Ovary (tissue), 10 donors: ENCODE measurements at places on chromosomes 1 and 21.

- DNase-seq, result no peak
Measured at GRCh38 chr1:2106659-2107405, 56.6 kb downstream of the PRKCZ start.

DNA sequence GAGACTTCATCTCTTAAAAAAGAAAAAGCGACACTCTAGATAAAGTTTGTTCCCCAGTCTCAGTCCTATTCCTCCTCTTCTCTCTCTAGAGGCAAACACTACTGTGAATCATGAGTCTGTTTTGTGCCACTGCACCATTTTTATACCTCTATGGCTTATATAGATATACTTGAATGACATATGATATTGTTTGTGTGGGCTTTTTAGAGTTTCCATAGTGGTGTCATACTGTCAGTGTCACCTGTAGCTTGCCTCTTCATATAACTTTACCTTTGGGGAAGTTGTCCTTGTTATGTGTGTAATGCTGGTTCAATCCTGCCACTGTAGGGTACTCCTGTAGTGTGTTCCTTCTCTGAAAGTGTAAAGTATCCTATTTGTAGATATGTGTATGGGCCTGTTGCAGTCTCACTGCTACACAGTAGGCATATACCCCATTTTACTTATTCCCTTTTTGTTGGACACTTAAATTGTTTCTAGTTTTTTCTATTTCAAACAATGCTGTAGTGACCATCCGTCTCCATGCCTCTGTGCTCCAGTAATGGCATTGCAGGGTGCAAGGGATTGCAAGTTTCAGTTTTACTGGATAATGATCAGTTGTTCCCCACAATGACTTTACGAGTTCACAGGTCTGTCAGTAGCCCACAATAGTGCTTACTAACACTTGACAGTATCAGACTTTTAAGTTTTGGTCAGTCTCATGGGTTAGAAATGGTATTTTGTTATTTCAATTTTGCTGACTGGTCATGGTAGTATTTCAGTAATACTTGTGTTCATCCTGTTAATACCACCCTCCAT, 2.7 kb downstream of the PRMT2 start:
- no peak for DNase-seq

DNA sequence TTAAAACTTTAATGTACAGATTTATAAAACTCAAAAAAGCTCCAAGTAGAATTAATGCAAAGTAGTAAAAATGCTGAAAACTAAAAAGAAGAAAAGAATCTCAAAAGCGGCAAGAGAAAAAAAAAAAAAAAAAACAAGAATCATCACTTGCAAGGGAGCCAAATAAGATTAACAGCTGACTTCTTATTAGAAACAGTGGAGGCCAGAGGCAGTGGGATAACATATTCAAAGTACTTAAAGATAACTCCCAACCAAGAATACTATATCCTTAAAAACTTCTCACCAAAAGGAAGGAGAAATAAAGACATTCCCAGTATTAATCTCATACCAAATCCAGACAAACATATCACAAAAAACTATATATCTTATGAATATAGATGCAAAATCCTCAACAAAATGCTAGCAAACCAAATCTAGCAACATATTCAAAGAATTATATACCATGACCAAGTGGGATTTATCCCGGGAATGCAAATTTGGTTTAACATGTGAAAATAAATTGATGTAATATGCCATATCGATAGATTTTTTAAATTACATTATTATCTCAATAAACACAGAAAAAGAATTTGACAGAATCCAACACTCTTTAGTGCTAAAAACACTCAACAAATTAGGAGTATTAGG, 62.7 kb downstream of the CAMK2N1 start:
- no peak for DNase-seq

- DNase-seq, result no peak
Measured at GRCh38 chr21:32007456-32007855, 134.6 kb downstream of the HUNK start.

GRCh38 chr1:44267438-44267837, 54.2 kb downstream of the DMAP1 start:
- no peak for DNase-seq

GRCh38 chr1:64505944-64506655, 36.2 kb downstream of the CACHD1 start:
- DNase-seq, result no peak

- no peak for DNase-seq
Measured at GRCh38 chr21:21200939-21201615, 202.9 kb downstream of the NCAM2 start.

DNA sequence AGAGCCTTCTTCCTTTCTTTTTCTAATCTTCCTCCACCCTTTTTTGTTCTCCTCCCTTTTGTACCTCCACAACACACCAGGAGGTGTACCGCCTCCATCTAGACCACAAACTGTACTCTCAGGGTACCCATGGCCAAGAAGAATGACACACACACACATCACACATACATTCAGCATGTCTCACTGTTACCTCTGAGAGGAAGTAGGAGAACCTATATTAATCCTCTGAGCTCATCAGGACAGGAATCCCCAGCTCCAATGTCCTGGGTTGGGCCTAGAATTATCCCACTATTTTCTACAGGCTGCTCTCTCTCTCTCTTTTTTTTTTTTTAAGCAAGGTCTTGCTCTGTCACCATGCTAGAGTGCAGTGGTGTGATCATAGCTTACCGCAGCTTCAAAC, 36.7 kb downstream of the ATP2B4 start:
- no peak for DNase-seq

DNA sequence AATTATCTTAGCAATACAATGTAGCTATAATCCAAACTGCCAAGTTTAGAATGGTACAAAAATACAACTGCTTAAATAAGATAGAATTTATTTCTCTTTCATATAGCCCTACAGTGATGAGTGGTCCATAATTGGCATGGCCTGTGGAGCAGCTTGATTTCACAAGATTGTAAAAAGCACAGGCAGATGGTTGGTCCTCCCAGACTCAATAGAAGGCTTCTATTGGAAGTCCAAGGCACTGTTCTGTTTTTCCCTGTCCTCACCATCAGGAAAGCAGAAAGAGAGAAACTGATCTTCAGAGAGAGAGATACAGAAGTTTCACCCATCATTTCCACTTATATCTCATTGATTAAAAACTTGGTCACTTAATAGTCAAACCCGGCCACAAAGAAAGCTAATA, 1.8 kb upstream of the OR6P1 start:
- no peak for DNase-seq

- DNase-seq, result no peak
Measured at GRCh38 chr1:216542263-216542662, 119.0 kb upstream of the USH2A start.

- DNase-seq, result no peak
Measured at GRCh38 chr1:1302951-1303509, 4.7 kb downstream of the ACAP3 start.

- DNase-seq, result no peak
Measured at GRCh38 chr1:89608984-89609725, 23.8 kb upstream of the LRRC8C start.

- no peak for DNase-seq
Measured at GRCh38 chr1:248686815-248687214, 15.8 kb downstream of the OR14I1 start.

- DNase-seq, result no peak
Measured at GRCh38 chr1:41915786-41916571, 2.7 kb downstream of the HIVEP3 start.

DNA sequence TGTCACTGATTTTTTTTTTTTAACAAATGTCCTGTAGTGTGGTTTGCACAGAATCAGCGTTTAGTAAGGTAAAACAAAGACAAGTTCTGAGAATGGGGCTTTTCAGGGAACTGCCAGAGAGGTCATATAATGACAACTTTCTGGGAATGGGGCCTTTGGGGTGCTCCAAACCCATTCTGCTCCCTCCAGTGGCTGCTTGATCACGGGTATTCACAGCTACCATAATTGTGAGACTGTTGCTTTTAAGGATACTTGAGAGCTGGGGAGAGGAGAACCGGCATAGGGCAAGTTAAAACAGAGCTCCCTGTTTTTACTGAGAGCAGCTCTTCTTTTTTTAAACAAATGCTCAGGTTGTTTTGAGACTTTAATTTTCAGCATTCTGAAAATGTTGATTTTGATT, 48.2 kb downstream of the CYP2J2 start:
- no peak for DNase-seq

- no peak for DNase-seq
Measured at GRCh38 chr1:47651311-47652089, 213.7 kb downstream of the FOXD2 start.

GRCh38 chr1:21362096-21362495, 71.8 kb upstream of the ECE1 start:
- DNase-seq, result no peak

- no peak for DNase-seq
Measured at GRCh38 chr1:29639741-29640427, 403.6 kb downstream of the PTPRU start.

GRCh38 chr21:36028127-36029069, 31.9 kb downstream of the SETD4 start:
- DNase-seq, result peak; percentile 64

- no peak for DNase-seq
Measured at GRCh38 chr1:34425046-34425445, 248.3 kb downstream of the C1orf94 start.

DNA sequence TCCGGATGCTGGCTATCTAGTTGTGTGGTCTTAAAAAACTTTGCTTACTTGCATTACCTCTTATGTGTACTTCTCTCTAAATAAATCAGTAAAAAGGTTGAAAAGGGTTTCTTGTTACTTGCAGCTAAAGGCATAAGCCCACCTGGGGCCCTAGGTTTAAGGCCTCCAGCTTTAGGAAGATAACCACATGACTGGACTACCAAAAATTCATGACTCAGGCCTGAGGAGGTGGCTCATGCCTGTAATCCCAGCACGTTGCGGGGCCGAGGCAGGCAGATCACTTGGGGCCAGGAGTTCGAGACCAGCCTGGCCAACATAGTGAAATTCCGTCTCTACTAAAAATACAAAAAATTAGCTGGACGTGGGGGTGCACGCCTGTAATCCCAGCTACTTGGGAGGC, 142.9 kb downstream of the APP start:
- no peak for DNase-seq
